ENCODE measurements at places on chromosomes 12 and 14.

GRCh38 chr12:108792361-108793292 is 61.3 kb upstream of the CORO1C start:
- no peak for DNase-seq

DNA sequence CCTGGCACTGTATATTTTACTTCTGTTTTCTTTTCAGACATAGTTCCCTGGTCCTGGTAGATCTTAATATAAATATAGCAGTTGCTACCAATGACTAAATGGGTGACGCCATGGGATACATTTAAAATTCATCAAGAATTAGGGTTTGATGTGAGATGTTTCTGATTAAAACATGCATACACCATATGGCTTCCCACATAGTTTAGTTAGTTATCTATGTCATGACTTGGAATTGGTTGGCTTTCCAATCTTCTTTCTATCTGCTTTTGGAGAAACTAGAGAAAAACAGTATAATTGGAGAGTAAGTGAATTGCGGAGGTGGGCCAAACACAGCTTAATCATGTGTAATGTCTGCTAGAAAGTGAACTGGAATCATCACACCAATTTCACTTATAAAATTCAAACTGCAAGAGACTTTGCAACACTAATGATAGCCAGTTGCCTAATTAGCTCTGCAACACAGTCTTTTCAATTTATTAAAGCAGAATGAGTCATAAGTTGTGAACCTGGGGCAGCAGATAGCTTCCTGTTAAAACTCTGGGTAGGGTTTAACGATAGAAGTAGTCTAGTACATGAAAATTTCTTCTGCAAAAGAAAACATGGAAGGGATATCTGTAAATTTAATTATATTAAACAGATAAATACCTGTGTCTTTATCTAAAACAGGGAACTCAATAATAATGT is 295.2 kb downstream of the SLC16A7 start:
- no peak for DNase-seq

GRCh38 chr14:64069634-64070359 is 217.0 kb downstream of the SYNE2 start:
- DNase-seq = no peak

- DNase-seq = no peak
Observed at GRCh38 chr14:99674064-99674650, 9.9 kb upstream of the CYP46A1 start.

DNA sequence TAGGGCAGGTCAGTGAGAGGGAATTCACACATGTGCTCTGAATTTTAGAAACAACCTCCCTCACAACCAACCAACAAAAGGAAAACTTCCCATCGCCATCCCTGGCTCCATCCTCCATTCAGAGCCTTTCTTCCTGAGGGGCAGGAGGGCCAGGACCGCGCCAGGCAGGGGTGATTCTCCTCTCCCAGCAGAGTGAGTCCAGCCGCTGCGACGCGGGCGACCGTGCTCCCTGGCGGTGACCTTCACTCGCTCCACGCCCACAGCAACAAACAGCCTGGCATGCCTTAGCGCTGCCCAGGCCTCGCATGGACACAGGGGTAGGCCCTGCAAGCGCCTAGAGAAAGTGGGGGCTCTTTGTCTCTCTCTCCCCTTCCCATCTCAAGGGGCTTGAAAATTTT is 3.7 kb downstream of the GALNT9 start:
- DNase-seq = no peak

- no peak for DNase-seq
Observed at GRCh38 chr12:51829011-51829481, 19.5 kb downstream of the FIGNL2 start.

DNA sequence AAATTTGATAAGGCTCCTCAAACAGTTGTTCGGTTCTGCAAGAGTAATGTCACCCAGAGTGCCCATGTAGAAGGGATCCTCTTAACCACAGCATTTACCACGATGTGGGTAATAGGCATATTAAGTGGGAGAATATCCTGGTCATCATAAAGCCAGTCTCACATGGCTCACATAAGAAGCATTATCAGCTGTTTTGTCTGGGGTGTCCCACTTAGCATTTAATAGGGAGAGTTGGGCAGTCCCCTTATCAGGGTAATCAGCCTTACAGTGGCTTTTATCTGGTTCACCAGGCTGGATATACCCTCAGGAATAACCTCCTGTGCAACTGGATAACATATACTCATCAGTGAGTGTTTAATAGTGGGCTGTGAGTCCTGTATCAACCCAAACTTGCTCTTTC is 12.9 kb upstream of the TMEM263 start:
- no peak for DNase-seq

- DNase-seq = no peak
Observed at GRCh38 chr14:72942934-72943333, 16.7 kb downstream of the DCAF4 start.

GRCh38 chr14:85519661-85520305 is 10.2 kb upstream of the FLRT2 start:
- no peak for DNase-seq

DNA sequence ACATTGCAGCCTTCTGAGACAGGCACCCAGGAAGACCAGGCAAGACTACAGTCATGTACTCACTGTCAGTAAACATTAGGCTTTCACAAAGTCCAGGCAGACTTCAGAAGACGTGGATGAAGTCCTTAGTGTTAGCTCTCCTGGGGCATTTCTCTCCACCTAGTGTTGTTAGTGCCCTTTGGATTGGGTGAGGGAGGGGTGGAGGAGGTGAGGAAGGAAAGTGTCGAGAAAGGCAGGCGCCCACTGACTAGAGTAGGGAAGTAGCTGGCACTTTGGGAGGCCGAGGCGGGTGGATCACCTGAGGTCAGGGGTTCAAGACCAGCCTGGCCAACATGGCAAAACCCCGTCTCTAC is 20.2 kb downstream of the TMEM229B start:
- DNase-seq = no peak

GRCh38 chr12:59708484-59708883 is 112.7 kb downstream of the SLC16A7 start:
- no peak for DNase-seq

GRCh38 chr12:65125247-65125646 is 4.1 kb upstream of the WIF1 start:
- no peak for DNase-seq

GRCh38 chr14:96250485-96250884 is 5.5 kb upstream of the BDKRB1 start:
- no peak for DNase-seq

- no peak for DNase-seq
Observed at GRCh38 chr14:63904724-63905123, 51.9 kb downstream of the SYNE2 start.

- no peak for DNase-seq
Observed at GRCh38 chr14:77151918-77152588, 10.5 kb upstream of the ZDHHC22 start.

GRCh38 chr14:92716131-92716530 is 32.3 kb downstream of the LGMN start:
- no peak for DNase-seq

- DNase-seq = no peak
Observed at GRCh38 chr14:82060219-82060618, 526.6 kb upstream of the SEL1L start.

- DNase-seq = no peak
Observed at GRCh38 chr14:92414690-92415445, 91.9 kb downstream of the SLC24A4 start.
